D341Med (cell line): ENCODE measurements at places on chromosomes 7 and 10.

GRCh38 chr7:18771834-18772566 lies 276.5 kb downstream of the HDAC9 start:
- no peak for DNase-seq

- DNase-seq, result peak; percentile 78
These were observed 44.2 kb upstream of the DPYSL4 start for GRCh38 chr10:132142396-132143161.

- DNase-seq, result no peak
These were observed 432.6 kb downstream of the TNS3 start for GRCh38 chr7:47149208-47149839.

DNA sequence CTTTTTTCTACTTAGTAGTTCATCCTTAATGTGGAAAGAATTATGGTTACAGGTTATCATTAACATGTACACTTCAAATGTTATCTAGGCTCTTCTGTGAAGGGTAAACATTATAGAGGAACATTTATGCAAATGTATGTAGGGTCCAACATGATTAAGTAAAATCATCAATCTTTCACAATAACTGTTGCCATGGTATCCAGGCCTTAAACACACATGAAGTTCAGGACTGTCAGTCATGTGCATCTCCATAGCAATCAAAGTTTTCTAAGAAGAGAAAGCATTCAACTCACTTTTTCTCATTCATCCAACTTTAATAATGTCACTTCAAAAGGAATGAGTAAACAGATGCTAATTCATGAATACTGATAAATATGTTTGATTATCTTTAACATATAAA lies 83.6 kb downstream of the DNAJC1 start:
- no peak for DNase-seq

- DNase-seq, result peak; percentile 24
These were observed 2.9 kb downstream of the NPM3 start for GRCh38 chr10:101780187-101780817.

DNA sequence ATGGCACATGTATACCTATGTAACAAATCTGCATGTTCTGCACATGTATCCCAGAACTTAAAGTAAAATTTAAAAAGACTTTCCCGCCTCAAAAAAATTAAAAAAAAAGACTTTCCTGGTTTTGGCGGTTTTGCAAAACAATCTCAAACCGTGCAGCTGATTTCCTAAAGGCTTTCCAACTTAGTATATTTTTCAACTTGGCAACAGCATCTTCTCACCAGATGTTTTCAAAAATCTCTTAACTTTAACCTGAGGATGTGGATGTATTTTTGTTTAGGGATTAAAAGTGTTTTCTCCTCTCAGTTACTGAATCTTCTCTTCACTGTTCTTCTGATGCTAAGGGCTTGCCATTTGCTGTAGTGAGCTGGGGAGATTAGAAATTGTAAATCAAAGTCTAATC lies 96.5 kb upstream of the PLPP4 start:
- no peak for DNase-seq

DNA sequence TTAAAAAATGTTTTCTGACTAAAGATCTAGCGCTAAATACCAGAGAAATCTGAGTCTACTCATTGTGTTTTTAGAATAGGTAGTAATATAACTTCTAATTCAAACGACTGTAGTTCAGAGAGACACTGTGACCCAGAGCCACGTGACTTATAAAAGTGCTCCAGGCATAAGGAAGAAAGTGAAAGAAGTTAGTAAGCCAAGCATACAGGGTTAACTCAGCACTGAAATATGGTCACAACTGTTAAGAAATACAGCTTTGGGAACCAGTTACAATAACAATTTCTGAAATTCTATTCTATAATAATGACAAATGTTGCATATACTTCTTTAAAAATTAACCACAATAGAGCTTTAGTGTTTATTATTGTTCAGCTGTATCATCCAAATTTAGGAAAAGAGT lies 119.1 kb downstream of the TFEC start:
- DNase-seq, result no peak

- DNase-seq, result no peak
These were observed 8.7 kb upstream of the COBL start for GRCh38 chr7:51325261-51325676.

GRCh38 chr7:10855583-10855982 lies 118.1 kb upstream of the PHF14 start:
- no peak for DNase-seq

DNA sequence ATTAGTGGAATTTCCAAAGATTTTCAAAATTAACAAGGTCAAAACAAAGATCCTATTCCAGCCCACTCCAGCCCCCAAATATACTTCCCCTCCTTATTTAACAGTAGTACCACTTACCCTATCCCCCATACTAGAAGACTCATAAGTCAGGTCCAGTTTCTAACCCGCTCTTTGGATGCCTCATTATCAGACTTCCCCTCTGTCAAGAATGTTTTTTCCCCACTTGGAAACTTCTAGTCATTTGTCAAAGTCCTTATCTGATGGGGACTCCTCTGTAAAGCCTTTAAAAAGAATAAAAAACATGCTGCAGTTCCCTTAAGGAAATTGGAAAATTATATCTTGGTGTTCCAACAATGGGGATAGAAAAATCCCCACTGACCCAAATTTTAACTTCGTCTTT lies 70.1 kb downstream of the IMMP2L start:
- DNase-seq, result no peak

GRCh38 chr7:69906283-69906995 lies 308.2 kb downstream of the AUTS2 start:
- DNase-seq, result no peak

DNA sequence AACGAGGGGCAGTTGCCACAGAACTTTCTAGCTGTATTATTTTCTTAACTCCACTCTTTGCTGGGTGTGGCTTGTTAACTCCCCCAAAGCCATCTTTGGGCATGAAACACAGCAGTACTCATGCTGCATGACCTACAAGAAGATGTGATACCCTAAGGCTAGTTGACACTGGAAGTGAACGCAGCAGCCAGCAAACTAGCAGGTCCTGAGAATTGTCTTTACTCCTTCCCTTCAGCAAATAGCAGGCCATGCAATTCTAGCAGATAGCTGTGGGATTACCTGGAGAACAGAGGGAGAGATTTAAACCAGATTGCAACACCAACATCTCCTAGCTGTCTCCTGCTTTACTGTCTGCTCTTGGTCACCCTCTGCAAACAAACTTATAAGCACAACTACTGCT lies 688.0 kb upstream of the ZWINT start:
- no peak for DNase-seq
